ENCODE measurements at places on chromosomes 6 and 20.

- DNase-seq: no peak
Observed at GRCh38 chr6:37972994-37973757, 153.6 kb downstream of the ZFAND3 start.

DNA sequence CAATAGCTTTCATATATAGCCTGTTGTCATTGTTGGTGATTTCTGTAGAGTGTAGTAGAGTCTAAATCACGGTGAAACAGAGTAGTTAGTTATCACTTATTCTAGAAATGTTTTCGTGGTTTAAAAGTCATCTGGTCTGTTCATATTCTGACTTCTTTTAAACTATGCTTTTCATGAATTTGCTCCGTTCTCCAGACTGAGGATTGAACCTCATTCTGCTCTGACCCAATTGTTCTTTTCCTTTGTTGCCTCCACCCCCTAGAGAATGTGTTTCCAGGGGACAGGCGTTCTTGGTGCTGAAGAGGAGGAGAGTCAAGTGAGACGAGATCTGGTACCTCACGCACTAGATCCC lies 748 bp upstream of the ZNF292 start:
- no peak for DNase-seq

GRCh38 chr6:26311012-26311384 lies 54.0 kb upstream of the BTN3A2 start:
- DNase-seq: no peak

DNA sequence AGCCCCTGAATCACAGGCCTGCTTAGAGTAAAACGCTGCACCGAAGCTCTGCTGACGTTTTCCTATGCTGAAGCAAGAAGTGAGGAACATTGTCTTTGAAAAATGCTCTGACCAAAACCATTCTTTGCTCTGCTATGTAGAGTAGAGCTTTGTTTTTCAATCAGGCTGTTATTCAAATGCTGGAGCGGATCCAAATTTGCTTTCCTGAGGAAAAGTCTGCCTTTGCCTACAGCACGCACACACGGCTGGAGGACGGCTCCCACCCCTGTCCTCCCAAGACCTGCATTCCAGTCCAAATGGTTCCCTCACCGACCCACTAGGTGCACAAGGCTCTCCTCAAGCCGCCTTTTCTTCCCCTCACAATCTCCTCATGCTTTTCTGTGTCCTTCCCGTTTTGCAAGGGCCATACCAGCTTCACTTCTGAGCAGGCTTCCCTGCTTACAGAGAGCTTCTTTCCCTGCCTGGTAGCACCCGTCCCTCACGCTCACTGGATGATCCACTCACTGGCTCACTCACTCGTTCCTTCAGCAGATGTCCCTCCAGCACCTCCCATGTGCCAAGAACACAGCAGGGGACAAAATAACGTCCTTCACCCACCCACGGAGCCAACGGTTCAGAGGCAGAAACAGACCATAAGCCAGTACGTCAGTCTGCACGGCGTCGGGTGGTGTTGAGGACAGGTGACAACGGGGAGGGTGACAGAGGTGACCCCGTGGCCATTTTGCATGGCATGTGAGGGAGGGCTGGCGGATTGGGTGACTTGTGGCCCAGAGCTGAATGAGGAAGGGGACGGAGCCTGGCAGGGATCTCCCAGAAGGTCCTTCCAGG lies 137.9 kb upstream of the NEDD9 start:
- no peak for DNase-seq

- DNase-seq: no peak
Observed at GRCh38 chr20:57535297-57535696, 10.4 kb upstream of the CTCFL start.

GRCh38 chr6:41073968-41074691 lies 1.4 kb downstream of the NFYA start:
- no peak for DNase-seq

GRCh38 chr6:24099181-24099580 lies 26.8 kb upstream of the NRSN1 start:
- no peak for DNase-seq

DNA sequence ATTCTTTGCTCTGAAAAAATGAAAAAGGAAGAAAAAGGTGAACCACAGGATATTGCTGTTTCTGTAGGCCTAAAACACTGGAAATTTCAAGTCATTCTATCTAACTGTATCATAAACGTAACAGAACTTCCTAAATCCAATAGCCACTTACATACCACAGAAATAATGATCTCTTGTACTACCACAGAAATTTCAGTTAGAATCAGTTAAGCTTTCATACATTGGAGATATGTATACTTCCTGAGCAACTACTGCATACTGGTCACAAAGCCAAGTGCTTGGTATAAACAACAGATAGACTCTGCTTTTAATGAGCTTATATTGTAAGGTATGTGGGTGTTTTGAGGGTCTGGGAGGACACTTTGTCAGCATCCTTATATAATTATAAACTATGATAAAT lies 38.6 kb downstream of the VTA1 start:
- DNase-seq: no peak

DNA sequence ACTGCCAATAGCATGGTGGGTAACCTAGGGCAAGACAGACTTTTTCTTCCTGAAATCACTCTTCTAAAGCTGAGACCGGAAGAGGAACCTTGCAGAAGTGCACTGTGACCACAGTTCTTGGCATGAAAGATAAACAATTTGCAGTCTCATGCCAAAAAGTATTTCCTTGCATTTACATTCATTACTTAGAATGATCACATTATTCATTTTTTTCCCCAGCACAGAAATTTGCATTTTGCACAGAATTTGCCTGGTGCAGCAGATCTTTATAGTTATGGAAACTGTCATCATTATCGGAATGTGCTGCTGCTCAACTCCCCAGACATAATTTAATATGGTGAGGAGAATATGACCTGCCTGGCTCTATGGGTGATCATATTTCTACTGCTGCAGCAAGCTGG lies 42.2 kb upstream of the EDN3 start:
- no peak for DNase-seq

- DNase-seq: no peak
Observed at GRCh38 chr6:144519426-144519825, 234.3 kb downstream of the UTRN start.

- no peak for DNase-seq
Observed at GRCh38 chr6:106141441-106142237, 55.5 kb downstream of the PRDM1 start.

- no peak for DNase-seq
Observed at GRCh38 chr6:11043961-11044711, at the start of gene ELOVL2. Gene ELOVL2 (minus strand): TSS chr6:11044305. CDS start chr6:11044230, 75 bp downstream.

GRCh38 chr20:45456632-45457031 lies 12.9 kb upstream of the WFDC2 start:
- peak; percentile 39 for DNase-seq

- DNase-seq: no peak
Observed at GRCh38 chr6:41878246-41878645, 16.9 kb downstream of the USP49 start.

GRCh38 chr20:3014179-3014578 lies 29.2 kb upstream of the GNRH2 start:
- DNase-seq: no peak

- no peak for DNase-seq
Observed at GRCh38 chr6:142872376-142872775, 72.6 kb downstream of the HIVEP2 start.

DNA sequence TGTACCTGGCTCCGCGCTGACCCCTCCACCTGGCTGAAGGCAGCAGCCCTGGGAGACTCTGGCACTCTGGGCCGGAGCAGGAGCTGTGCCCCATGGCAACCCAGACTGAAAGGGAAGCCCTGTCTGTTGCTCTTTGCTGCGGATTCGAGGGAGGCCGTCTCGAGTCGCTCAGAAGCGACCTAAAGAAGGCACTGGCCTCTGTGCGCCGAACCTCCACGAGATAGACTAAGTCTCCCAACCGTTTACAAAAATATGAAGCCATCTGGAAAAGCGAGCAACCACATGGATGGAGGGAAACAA lies 10.5 kb upstream of the TBX18 start:
- DNase-seq: no peak

GRCh38 chr6:154488802-154489437 lies 21.6 kb downstream of the CNKSR3 start:
- no peak for DNase-seq

DNA sequence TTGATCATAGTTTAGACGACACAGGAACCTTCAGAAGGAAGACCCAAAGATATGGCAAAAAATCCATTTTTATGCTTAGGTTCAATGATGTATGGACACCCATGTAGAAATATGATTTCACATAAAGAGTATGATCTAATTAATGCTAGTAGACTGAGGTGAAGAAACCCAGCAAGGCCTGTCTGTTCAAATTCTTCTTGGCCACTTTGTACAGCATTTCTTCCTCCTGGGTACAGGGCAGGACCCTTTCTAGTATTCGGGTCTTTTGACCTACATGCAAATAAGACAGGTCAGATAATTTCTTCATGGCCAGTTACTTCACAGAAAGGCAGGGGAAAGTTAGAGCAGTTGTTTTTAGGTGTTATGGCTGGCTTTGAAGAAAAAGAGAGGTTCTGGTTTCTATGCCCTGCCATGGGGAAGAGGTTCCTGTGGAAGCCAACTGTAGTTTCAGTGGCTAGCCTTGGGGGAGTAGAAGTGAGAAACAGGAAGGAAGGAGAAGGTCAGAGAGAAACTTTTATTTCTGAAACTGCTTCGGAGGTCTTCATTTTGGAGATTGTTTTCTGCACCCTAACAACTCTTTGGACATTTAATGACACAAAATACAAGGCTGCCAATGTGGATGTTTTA lies 208.3 kb downstream of the PTPRK start:
- no peak for DNase-seq

- DNase-seq: no peak
Observed at GRCh38 chr6:129959358-129959930, 58.9 kb upstream of the L3MBTL3 start.

DNA sequence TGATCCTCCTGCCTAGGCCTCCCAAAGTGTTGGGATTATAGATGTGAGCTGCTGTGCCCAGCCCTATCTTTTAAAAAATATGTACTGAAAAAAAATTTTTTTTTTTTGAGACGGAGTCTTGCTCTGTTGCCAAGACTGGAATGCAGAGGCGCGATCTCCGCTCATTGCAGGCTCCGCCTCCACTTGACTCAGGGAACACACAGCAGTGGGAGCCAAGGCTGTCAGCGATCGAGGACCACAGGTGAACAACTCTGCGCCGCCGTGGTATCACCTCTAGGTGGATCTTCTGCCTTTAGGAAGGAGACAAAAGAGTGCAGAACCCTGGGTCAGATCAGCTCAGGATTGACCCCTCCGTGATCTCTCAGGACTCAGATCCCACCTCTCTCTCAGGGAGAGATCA lies 13.7 kb downstream of the RAET1E start:
- no peak for DNase-seq

DNA sequence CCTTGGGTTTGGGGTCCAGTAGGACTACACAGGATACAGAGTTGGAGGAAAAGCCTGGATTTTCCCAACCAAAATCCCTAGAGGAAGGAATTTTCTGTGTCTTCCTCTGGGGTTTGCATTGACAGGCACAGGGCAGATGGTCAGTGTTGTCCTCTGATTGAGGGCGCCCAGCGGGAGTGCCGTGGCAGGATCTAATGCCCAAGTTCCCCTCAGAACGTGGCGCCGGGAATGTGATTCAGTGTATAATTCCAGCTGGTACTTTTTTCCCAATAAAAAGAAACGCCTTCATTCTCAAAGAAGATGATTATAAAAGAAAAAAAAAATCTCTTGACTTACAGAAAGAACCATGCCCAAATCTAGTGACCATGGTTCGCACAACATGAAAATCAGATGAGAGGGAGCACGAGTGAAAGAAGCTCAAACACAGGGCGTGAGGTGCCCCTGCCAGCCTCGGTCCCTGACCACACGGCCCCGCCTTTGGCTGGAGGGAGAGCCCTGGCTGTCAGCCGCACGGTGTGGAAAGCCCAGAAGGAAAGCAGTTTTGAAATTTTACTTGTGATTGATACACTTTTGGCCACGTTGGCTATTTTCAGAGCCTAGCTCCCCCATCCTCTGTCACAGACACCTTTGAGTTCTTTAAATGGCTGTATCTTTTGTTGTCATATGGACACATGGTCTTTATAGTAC lies 31.6 kb downstream of the VEGFA start:
- no peak for DNase-seq

DNA sequence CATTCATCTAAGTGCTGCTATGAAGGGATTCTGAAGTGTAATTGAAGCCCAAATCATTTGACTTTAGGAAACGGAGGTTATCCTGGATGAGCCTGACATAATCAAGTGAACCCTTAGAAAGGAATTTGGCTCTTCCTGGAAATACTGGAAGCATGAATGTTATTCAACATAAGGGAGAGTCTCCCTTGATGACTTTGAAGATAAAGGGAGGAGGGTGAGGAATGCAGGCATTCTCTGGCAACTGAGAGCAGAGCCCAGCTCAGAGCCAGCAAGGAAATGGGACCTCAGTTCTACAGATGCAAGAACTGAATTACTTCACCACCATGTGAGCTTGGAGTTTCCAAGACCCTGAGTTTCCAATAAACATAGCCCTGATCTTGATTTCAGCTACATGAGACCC lies 168.2 kb downstream of the DLL1 start:
- no peak for DNase-seq

GRCh38 chr6:32796848-32797776 lies 19.7 kb downstream of the HLA-DOB start:
- DNase-seq: peak; percentile 56

DNA sequence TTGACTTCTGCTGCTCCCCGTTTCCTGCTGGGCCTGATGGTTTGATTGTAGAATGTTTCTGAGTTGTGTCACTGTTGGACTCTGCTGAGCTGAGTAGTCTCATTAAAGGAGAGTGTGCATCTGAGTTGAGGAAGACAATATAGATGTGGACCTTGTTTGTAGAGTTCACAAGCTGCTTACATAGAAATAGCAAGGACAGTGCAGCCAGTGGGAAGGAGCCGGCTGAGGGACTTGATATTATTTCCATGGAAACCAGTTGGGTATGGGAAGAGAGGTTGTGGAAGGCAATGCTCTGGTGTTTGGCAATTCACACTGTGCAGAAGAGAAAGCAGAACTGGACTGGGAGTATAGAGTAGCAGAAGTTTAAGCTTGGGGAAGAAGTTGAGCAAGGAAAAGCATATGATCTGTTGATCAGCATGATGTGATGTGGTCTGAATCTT lies 14.8 kb downstream of the IGF2R start:
- DNase-seq: no peak

DNA sequence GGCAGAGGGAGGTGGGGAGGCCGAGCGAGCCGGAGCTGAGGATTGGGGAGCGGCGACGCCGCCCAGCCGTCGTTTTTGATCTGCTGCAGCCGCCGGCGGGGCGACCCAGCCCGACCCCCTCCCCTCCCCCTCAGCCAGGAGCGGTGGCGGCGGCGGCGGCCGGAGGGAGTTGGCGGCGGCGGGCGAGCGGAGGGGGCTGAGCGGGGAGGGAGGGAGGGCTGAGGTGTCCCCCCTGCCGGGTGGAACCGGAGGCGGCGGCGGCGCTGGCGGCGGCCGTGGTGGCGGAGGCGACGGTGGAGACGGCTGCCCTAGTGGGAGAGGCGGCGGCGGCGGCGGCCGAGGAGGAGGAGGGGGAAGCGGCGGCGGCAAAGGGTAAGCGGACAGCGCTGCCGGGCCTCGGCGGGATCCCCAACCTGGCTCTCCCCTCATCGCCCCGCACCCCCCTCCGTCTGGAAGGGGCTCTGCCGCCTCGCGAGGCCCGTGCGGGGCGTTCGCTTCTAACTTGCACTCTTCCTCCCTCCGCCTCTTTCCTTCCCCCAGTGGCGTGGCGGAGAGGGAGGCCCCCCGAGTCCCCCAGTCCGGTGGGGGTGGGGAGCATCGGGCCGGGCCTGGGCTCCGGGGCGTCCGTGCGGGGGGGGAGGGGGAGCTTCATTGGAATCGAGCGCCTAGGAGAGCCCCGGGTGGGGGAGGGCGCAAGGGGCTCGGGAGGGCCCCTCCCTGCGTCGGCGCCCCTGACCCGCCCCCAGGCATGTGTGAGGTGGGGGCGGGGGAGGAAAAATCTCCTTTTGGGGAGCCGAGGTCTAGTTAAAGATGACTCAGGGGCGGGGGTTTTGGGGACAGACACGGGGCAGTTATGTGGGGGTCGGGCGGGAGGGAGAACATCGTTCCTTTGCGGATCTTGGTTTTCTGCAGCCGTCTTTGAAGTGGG lies at the start of gene TAB2:
Gene TAB2, plus strand, starts transcription at position 69 of the 928 bp plus-strand sequence. CDS start 52,286 bp downstream, outside the sequence.
- DNase-seq: no peak

Measured in SHP77 (cell line).